ENCODE measurements at places on chromosomes 11 and 22.

- no peak for DNase-seq
These were observed 17.1 kb upstream of the KRTAP5-6 start for GRCh38 chr11:1679881-1680280.

DNA sequence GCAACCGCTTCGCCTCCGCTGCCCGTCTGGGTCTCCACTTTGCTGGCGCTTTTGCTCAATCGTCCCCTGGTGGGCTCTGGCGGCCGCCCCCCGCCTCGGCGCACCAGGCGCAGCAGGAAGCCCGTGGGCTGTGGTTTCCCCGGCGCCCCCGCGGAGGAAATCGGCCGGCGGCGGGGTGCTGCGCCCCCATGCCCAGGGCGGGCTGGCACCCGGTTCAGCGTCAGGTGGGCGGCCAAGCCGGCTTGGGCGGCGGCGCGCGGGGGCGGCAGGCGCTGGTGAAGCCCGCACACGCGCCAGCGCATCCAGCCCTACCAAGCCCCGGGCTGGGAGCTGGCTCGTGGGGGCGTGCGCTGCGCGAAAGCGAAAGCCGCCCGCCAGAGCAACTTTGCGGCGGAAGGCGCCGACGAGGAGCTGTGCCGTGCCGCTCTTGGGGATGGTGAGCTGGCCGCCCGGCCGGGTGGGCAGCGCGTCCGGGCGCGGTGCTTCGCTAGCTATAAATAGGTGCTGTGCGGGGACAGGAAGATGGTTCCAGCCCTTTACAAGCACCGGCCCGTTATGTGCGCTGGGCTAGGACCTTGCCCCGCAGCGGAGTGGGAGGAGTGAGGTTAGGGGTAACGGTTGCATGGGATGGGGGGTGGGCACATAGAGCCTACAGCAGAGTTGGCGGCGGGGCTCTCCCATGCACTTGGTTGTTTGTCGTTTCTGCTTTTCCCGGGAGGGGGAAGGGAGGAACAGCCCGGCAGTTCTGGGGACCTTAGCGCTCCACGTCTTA, 25.0 kb upstream of the SUSD2 start:
- DNase-seq: peak; percentile 79

DNA sequence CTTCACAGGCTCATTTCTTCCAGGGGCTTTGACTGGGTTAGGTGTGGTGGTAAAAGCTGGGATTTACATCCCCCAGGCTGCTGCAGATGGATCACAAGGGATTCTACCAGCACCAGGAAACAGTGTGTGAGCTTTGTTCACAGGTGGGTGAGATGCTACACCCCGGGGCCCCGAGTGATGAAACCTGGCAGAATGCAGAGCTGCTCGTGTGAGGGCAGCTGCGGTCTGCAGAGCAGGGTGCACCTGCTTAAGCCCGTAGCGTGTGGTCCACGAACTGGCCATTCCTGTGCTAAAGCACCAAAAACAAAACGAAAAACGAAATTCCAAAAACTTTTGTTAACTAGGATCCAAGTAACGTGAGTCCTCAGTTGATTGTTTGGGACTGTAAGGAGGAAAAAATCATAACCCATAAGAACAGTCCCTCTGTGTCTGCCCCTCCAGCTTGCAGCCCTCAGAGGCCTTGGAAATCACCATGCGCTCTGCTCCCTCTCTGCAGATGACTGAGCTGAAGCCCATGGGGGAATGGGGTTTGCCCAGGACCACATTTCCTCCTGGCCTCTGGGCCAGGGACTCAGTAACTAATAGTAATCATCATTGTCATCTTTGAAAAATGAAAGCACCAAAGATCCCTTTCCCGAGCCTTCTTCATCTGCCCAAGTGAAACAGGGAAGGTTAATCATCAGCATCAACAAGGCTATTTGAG, 24.6 kb downstream of the ELF5 start:
- DNase-seq: no peak

GRCh38 chr11:116556483-116556882, 216.3 kb downstream of the BUD13 start:
- DNase-seq: no peak

GRCh38 chr11:86469491-86470388, 95.1 kb downstream of the CCDC81 start:
- DNase-seq: no peak

DNA sequence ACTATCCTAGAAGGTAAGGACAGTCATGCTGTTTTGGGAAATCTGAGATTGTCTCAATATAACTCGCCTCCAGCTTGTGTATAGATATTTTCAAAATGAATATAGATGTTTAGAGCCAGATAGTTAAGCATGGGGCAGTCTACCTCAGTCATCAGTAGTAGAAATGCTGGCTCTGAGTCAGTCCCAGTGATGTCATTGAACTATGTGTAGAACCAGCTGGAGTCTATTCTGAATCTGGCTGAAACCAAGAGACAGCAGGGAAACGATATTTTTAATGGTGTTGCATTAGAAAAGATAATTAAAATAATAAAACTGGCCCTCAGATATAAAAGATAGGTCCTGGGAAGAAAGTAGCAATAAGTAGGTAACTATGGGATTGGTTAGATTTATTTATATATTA, 25.9 kb downstream of the PIWIL4 start:
- no peak for DNase-seq

DNA sequence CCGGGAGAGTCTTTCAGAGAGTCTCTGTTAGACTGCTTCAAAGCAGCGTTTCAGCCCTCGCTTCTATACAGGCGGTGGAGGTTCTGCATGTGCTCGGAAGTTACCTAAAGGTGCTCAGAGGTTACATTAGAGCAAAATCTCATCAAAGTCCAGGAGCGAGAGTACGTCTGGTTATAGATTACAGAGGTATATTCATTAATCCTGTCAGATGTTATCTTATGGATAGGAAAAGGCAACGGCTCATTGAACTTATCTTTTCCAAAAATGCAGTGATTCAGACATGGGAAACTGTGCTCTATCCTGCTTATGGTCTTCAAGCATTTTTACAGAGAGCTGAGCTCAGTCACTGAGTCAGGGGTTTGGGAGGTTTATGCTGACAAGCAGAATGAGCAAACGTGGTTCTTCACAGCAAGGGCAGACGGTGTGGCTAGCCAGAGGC, 9.1 kb upstream of the ZBED5 start:
- no peak for DNase-seq

DNA sequence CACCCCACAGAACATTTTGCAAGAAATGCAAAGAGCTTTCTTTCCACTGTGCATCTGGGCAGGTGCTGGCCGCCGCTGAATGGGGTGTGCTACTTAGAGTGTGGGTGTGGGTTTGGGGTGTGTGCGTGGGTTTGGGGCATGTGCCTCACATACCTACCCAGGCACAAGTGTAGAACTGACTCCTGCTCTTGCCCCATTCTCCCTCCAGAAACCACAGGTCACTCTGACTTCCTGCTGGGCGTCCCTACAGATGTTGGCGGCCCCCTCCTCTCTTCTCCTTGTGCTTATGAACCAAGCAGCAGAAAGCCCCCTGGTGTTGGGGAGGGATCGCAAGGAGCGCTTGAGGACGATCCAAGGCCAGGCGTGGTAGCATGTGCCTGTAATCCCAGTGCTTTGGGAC, 63.9 kb downstream of the GRIK4 start:
- no peak for DNase-seq
